ENCODE measurements at places on chromosomes 2 and 18. TPM values are rescaled to one million over a fixed set of nuclear protein-coding genes. Genes with fewer than 3 reads are reported as not detected.

GRCh38 chr2:19868701-19869580 lies 32.8 kb downstream of the TTC32 start:
- DNase-seq = peak; percentile 62

DNA sequence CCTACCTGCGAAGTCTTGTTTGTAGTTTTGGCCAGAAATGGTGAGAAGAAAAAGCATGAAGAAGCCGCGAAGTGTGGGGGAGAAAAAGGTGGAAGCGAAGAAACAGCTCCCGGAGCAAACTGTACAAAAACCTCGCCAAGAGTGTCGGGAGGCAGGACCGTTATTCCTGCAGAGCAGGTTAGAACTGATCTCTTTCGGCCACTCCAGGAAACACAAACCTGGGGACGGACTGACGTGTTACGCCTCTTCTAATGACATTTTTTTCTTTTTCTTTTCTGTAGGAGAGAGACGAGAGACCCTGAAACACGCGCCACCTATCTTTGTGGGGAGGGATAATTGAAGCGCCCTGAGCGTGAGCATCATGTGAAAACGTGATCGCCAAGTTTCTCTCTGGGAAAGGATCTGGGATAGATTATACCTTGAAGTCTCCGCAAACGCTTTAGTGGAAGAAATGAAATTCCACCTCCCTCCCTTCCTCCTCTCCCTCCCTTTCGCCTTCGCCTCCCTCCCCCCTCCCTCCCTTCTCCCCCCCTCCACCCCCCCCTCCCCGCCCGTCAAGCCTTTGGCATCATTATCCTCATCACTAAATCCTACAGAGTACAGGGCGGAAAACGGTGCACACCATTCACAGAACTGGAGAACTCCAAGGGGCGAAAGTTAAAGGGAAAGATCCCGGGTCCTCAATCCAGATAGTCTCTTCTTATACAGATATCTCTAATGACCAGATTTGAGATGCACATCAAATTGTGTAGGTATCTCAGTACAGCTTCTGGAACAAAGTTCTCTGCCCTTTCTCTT lies at the start of gene ZEB2:
ZEB2 (minus strand) TSS at position 186 of the 798 bp plus-strand sequence. CDS start 2,769 bp downstream, outside the sequence.
- peak; percentile 48 for DNase-seq

GRCh38 chr18:45357686-45358470 lies 257.4 kb upstream of the SLC14A2 start:
- no peak for DNase-seq

DNA sequence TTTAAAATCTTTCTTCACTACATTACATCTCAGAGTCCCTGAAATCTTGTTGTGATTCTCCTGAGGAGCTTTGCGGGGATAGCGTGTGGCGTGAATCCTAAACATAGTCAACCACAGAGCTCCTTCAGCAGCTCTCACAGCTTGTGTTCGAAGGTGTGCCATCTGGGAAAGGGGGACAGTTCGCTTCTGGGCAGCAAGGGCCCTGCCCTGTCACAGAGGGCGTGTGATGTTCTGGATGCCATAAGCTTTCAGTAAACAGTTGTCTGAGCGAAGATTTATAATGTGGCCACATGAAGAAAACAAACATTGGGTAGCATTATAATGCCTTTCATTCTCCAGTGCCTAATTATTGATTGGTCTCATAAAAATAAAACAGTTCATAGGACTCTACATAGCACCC lies 172.5 kb downstream of the MYO1B start:
- DNase-seq = peak; percentile 44

- no peak for DNase-seq
These were observed 305.9 kb downstream of the HRH4 start for GRCh38 chr18:24766376-24766775.

DNA sequence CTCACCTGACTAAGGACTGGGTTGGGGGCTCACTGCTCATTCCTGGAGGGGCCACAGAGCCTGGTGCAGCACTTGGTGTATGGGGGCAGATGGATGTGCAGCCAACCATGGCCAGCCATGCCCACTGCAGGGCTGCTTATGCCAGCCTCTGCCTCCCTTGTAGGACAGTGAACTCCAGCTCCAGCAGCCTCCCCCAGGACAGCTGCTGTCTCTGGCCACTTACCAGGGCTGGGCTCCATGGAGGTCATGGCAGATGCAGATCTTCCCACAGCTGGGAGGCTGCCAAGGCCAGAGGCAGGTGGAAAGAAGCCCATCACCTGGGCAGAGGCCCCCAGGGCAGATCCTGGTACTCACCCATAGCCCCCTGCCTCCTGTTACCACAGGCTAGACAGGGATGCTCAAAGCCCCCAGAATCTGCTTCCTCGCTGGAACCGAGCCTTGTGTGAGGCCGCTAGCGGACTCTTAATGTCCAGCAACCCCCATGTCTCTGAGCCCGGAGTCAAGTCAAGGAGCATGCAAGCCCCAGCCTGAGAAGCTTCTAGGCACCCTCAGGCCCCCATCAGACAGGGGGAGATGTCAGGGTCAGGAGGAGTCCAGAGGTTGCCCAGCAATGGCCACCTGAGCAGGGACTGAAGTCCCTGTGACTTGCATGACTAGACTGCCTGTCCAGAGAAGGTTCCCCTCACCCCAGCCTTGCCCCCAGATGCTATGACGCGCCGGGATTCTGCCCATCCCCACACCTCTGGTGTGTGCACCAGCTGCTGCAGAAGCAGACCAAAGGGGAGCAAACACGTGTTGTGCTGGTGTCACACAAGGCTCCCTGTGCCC lies 123.6 kb downstream of the TWIST2 start:
- peak; percentile 13 for DNase-seq

- DNase-seq = no peak
These were observed 209.5 kb downstream of the LPIN1 start for GRCh38 chr2:11955884-11956291.

DNA sequence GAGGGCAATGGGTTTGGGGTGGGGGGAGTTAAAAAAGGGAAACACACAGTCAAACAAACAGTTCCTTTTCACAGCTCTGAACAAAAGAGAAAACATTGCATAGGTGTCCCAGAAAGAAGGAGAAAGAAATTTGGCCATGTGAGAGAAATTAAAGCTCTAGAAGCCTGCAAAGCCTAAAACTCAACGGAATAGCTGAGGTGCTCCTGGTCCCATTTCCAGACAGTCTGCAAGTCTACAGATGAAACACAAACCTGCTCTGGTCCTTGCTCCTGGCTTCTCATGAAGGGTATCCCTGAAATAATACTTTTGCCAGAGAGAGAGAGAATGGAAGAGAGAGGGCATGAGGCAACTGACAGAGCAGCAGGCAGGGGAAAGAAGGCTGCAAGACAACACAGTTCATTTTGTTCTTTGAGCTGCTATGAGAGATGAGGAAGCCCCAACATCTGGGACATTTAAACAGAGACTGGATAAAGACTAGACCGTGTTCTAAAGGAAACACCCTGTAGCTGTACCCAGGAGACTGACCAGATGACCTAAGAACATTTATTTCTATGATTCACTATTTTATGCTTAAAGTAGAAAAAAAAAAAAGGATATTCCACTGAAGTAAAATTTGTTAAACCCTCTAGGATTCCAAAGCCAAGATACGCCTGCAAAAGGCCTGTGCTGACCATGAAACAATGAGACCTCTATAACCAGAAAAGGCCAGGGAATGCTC lies 57.3 kb upstream of the CYP26B1 start:
- no peak for DNase-seq

- DNase-seq = no peak
These were observed 53.7 kb upstream of the GRB14 start for GRCh38 chr2:164675027-164675426.

DNA sequence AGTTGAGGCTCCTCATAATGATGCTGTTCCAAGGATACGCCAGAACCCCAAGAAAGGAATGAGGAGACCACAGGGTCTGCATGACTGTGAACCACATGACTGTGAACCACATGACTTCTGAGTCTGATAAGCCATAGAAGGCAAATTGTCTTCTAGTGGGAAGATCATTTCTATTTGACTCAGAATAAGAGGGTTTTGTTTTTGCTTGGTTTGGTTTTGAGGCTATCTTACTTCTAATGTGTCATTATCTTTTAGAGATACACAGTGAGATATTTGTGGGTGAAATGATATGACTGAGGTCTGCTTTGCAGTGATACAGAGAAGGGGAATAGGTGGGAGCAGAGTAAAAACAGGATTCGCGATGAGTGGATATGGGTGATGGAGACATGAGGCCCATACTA lies 28.9 kb upstream of the BCL2L11 start:
- no peak for DNase-seq

DNA sequence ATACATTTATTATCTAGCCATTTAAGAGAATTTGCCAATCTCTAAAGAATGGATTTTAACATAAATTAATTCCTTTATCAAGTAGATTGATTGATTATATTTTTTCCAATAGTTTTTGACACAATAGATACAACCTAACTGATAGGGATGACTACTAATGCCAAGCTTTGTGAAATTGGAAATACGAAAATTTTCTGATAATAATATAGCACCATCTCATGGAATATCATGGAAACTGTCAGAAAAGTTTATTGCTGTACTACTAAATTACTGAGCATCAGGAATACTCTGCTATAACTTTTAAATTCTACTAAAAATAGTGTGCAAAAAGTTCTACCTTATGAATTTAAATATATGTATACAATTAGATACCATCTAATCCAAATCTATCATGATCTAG lies 101.8 kb upstream of the MAP2 start:
- no peak for DNase-seq

DNA sequence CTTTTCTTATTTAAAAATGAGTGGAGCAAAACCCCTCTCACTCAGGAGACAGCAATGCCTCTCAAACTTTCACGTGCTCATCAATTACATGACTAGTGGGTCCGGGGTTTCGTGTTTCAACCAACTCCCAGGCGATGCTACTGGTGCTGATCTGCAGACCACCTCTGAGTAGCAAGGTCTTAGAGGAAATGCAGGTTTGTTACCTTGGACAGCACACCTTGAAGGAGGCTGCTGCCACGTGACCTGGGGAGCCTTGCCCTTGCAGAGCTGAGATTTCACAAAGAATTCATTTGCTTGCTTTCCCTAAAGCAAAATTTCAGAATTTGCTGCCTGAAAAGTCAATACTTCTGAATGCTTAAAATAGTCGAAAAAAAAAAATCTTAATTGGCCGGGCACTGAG lies 32.4 kb downstream of the SMIM21 start:
- no peak for DNase-seq

DNA sequence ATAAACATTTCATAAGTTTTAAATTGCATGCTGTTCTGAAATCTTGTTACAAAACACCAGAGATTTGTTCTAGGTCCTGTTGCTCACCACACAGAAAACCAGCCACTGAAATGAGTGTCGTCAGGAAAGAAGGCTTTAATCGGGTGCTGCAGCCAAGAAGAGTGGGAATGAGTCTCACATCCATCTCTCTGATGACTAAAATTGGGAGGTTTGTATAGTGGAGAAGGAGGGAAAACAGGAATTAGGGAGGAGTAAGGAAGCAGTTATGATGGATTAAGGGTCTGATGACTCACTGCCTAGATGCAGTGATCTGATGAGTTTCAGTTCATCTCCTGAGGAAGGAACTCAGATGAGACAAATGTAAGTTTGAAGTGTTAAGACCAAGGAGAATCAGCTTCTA lies 42.1 kb upstream of the GPR39 start:
- no peak for DNase-seq

KIF5C gene
- total RNA-seq = 1.6 TPM

SERPINB13 gene
- total RNA-seq = not detected

BCL2 gene
- 16.4 TPM for total RNA-seq

VWC2L gene
- not detected for total RNA-seq

SRD5A2 gene
- not detected for total RNA-seq

UXS1 gene
- 34.4 TPM for total RNA-seq

MERTK gene
- total RNA-seq = 3.9 TPM

SOWAHC gene
- 35.7 TPM for total RNA-seq

TXNDC2 gene
- not detected for total RNA-seq
